Daoy (cell line): ENCODE measurements at places on chromosomes 5 and 9. TPM values are rescaled to one million over a fixed set of nuclear protein-coding genes. Genes with fewer than 3 reads are reported as not detected.

The FCN2 gene
- total RNA-seq: not detected in 2 replicates

The P4HA2 gene
- total RNA-seq: 118 and 119 TPM in 2 replicates

The SPINK7 gene
- not detected in 2 replicates for total RNA-seq

DNA sequence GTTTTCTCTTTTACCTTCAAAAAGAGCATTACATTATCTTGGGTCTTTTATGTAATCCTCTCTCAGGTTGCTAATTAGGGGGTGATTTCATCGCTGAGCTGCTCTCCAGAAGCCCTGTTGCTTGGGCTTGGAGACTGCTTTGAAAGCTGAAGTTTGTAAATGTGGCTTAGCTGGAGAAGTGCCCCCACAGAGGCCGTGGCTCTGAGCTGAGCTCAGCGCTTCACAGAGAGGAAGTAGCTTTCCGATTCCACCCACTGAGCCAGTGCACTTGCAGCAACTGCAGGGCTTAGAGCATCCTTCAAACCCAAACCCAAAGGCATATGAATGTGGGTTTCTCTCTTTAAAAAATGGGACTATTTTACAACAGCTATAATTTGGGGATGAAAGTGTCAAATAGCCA, 13.7 kb upstream of the NXNL2 start:
- DNase-seq: no peak

GRCh38 chr9:93634311-93635185, 58.2 kb downstream of the PHF2 start:
- no peak for DNase-seq

- no peak for DNase-seq
These were observed 438.0 kb upstream of the WWC1 start for GRCh38 chr5:167853421-167853820.

The DNAH5 gene
- 6.1 and 12.3 TPM in 2 replicates for total RNA-seq

DNA sequence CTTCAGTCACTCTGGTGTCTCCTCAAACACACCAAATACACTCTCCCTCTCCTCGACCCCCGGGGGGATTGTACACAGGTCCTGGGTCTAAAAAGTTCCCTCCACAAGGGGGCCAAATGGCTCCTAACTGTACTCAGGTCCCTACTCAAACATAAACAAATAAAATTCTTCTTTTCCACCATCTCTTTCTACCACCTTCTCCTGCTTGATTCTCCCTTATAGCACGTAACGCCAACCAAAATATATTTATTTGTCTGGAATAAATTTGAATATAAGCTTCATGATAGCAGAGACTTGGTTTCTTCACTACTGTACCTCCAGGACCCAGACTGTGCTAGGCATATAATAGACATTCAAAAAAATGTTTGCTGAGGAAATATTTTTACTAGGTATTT, 21.4 kb downstream of the ZNF608 start:
- DNase-seq: no peak

The GRM6 gene
- not detected in 2 replicates for total RNA-seq

DNA sequence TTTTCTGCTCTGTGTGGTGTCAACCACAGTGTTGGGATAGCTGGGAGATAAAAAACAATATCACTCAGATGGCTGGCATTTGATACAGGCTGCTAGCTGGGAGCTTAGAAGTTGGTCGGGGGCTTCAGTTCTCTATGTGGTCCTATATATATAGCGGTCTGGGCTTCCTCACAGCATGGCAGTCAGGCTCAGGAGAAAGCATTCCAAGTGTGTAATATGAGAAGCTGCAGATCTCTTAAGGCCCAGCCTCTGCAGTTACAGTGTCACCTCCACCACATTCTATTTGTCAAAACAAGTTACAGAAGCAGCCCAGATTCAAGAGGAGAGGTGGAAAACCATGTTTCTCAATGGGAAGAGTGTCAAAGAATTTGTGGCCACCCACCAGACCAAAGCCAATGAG, 108.1 kb upstream of the NIPBL start:
- no peak for DNase-seq

GRCh38 chr9:38026021-38026809, 42.8 kb downstream of the SHB start:
- DNase-seq: peak; percentile 95

- DNase-seq: peak; percentile 5
These were observed 32.2 kb downstream of the APTX start for GRCh38 chr9:32969270-32969669.

DNA sequence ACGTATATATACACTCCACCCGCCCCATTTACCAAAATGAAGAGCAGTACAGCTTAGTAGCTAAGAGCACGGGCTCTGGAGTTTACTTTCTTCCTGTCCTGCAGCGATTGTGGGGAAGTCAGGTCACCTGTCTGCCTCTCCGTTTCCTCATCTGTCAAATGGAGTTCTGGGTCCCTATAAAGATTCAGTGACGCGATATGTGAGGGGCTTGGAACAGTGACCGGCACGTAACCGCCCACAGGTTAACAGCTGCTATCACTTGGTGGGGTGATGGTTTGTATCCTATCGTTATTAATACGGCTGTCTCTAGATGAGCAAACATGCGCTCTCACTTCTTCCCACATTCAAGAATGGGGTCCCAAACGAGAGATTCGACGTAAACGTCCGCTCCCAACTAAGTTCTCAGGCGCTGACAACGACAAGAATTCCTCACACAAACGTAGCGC, 426 bp downstream of the FAM114A2 start:
- peak; percentile 44 for DNase-seq

DNA sequence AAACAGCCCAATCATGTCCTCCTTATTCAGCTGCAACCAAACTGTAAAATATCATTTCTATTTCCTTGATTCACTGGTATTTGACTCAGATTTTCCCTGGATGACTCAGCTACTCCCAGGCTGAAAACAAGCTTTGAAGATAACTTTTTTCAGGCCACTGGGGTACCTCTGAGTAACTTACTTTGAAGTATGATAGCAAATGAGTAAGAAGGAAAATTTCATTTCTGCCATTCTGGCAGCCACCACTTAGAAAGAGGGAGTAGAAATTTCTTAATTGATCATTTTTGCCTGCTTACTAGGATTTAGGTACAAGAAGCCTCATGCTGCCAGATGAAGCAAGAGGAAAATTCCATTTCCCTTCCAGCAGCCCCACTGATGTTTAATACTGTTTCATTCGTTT, 247.4 kb downstream of the PRELID2 start:
- peak; percentile 81 for DNase-seq

- no peak for DNase-seq
These were observed 23.6 kb downstream of the ATG10 start for GRCh38 chr5:81995407-81995806.

DNA sequence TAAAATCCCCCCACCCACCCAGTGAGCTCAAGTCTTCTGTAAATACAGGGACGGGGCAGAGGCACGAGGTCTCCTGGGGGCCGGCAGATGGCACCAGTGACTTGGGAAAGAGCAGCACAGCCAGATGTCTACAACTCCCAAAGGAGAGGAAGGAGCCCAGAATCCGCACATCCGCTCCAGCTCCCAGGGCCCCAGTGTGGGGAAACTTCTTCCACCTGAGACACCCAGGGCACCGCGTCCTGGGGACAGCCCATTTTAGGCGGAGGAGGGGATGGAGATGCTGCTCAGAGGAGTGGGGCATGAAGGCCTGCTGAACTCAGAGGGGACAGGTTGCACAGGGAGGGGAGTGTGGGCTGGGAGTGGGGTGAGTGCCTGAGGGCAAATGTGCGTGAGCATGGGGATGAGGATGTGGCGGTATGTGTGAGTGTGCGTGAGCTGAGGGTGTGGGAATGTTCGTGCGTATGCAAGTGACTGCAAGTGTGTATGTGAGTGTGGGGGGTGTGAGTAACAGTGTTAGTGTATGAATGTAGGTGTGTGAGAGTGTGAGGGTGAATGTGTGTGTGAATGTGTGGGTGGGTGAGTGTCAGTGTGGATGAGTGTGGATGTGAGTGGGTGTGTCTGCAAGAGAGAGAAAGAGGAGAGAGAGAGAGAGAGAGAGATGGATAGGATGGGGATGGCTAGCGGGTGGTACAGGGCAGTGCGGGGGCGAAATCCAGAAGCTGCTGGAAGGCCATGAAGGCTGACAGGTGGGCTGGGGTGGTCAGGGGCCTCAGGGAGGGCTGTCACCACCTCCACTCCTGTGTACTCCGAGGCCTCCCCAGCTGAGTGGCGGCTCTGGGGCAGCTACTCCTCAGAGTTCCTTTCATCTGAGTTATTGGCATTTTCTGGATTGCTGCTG, 63.5 kb downstream of the DUSP1 start:
- DNase-seq: peak; percentile 87

The SPACA9 gene
- total RNA-seq: 1.4 and 3.8 TPM in 2 replicates

The LRRC19 gene
- not detected in 2 replicates for total RNA-seq

GRCh38 chr9:136806067-136806466, 1.7 kb upstream of the RABL6 start:
- no peak for DNase-seq

DNA sequence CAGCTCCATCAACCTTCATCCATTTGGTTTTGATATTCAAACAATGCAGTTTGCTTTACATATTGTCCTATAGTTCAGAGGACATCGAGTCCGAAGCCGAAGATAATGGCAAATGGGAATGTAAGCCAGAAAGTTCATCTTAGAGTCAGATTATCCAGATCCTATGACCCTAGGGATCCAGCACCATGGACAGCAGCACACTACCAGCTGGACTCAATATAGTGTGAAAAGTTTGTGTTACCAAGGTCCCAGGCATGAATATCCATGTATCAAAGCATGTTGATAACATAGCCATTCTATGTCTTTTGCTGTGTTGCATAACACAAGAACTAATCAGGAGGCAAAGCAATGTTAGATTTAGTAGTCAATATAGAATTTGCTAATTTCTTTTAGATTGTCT, 46.3 kb downstream of the FSTL4 start:
- DNase-seq: peak; percentile 30

The FRRS1L gene
- total RNA-seq: 0.03 TPM in 1 of 2 replicates, not detected in the other

GRCh38 chr9:35569206-35569605, 35.9 kb upstream of the TESK1 start:
- DNase-seq: no peak

- no peak for DNase-seq
These were observed 24.3 kb downstream of the S100Z start for GRCh38 chr5:76874088-76874581.

The C9 gene
- not detected in 2 replicates for total RNA-seq

The KLF4 gene
- 5.7 and 6.5 TPM in 2 replicates for total RNA-seq

The MEF2C gene
- 3.0 and 5.2 TPM in 2 replicates for total RNA-seq

The SLC4A9 gene
- not detected in 2 replicates for total RNA-seq

DNA sequence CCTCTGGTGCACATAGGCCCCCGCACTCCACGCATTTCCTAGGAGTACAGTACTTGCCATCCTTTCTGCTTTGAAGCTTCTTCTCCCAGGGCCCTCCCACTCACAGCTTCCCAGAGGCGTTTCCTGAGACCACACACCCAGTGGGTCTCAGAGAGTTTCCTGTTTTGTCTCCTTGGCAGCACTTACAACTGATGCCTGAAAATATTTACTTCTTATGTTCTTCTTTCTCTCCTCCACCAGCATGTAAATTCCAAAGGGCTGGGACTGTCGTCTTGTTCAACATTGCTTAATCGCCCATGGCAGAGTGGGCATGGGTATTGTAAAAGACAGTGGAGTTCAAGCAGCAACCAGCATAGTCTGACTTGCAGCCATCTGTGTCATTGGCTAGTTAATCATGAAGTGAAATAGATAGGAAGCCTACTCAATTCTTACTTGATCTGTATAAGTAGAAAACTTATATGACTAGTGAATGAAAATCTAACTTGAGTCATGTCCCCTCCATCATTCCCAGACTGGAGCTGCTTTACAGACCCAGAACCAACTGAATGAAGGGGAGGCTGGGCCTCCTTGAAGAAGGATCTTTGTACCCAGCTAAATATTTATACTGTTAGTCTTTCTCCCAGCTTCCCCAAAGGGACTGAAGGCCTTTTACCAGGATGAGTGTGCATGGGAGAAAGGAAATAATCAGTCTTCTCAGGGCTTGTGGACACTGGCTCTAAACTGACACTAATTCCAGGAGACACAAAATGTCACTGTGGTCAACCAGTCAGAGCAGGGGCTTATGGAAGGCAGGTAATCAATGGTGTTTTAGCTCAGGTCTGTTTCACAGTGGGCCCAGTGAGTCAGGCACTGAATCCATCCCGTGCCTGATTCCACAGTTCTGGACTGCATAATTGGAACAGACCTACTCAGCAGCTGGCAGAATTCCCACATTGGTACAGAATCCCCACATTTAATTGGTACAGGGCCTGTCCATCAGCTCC, 116.4 kb downstream of the SV2C start:
- peak; percentile 31 for DNase-seq

The SLC34A1 gene
- total RNA-seq: not detected in 2 replicates

DNA sequence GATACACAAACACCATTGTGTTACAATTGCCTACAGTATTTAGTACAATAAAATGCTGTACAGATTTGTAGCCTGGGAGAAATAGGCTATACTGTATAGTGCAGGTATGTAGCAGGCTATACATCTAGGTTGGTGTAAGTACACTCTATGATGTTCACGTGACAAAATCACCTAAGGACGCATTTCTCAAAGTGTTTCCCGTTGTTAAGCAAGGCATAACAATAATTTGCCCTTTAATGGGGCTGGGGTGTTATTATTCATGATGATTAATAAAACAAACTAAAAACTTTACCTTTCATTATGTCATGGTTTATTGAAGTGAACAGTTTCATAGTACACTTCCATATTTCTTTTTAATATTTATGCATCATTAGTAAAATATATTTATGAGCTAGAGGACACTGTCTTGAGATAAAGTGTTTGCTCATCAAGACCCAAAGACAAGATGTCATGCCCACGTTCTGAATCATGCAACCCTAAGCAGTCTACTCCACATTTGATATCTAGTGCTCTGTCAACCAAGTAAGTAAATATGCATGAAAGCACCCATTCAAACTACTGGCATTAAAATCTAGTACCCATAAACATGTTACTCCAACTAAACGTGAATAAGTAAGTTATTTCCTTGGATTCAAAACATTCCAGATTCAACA, 220.5 kb downstream of the NR2F1-AS1 start:
- DNase-seq: no peak
